ENCODE measurements at places on chromosomes 6 and 20.
A peak's percentile ranks its signal among the peaks of the same experiment; 100 is the strongest.

DNA sequence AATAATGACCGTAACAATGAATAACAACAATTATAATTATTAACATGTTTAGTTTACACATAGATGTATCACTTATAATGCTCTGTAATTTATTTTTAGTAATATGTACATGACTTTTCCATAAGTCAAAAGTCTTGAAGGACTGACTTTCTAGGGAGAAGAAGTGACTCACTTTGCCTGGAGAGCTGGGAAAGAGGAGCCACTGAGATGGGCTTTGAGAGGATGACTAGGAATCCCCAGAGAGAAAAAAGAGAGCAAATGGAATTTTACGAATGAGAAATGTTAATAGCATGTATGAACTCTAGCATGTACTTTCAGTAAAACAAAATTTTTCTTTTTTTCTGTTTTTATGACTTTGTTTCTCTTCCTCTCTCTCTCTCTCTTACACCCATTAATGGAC is 67.8 kb upstream of the RALY start:
- no peak for DNase-seq

DNA sequence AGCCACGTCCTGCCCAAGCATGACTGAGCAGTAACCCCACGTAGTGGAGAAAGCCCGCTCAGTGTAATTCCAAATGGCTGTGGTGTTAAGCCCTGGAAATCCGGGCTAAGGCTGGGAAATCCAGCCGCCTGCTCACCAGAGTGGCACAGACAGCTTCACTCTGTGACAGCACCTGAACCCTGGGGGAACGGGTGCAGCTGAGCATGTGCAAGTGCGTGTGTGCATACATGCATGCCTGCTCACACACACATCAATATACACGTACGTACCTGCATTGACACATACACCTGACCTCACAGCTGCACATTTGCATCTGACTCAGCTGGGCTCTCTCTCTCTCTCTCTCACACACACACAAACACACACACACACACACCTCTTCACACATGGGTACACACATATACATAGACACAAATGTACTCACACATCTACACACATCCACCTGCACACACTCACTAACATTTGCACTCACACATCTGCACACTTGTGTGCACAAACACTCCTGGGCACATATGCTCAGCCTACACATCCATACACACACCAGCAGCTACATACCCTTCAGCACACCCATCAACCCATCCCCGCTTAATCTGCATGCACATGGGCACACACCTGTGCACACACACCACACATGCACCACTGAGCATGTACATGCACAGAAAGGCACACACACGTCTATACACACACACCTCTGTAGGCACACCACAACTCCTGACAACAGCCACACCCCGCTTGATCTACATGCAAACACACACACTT is 114.1 kb downstream of the GRM4 start:
- no peak for DNase-seq

DNA sequence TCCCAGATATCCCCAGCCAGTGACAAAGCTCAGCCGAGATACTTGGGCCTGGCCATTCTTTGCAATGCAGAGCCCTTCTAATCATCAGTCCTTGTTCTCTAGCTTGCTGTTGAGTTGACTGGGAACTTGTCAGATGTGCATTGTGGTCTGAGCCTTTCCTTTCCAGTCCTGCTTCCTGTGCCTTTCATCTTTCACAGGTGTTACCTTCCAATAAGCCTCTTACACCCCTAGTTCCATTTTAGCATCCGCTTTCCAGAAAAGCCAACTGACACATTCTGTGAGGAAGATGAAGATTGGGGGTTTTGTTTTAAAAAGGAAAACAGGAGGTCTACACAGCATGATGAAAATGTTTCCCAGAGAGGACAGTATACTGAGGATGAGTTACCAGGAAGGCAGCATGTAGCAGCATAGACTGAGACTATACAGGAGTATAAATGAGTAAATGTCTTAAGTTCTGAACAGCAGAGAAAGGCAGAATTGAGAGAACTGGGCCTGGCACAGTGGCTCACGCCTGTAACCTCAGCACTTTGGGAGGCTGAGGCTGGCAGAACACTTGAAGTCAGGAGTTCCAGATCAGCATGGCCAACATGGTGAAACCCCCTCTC is 5.6 kb upstream of the CEP85L start:
- DNase-seq = no peak

DNA sequence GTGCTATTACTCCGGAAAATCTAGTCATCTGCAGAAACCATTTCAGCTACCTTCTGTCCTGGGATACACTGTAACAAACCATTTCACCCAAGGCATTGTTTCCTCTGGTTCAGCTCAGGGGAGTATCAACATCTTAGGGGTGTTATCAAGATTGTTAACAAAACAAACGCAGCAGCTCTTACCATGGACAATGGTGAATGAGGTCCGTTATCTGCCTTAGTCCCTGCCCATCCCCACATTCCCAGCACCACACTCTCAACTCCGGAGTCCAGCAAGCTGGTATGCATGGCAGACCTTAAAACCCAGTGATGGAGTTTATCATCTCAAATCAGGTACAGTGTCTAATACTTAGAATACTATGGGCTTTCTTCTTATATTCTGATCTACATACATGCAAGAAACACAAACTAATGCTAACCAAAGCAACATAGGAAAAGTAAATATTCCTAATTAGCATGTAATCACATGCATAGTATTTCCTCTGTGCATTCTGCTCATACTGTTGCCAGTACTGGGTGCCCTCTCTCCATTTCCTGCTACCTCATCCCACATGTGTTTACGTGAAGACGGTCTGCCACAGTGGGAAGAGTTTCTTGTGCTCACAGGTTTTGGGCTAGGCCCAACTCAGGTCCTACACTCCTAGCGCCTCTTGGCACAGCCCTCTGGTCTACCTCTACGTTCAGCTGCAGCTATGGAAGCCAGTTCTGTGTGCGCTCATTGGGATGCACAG is 123.9 kb downstream of the DTNBP1 start:
- no peak for DNase-seq

DNA sequence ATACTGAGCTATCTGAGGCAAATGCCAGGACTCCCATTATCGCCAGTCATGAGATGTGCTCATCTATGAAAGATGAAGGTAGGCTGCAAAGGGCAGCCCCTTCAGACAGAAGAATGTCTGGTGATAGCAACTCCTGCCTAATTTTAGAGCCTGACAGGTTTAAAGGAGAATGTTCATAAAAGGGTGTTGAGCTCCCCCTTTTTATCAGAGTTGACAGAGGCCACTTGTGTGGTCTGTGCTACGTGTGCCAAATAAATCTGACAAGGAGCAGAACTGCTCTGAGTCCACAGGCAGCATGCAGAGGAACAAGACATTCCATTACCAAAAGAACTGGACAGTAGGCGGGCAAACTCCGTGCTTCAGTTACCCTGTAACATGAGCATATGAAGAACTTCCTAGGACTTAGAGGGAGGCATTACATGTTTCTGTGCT is 101.8 kb downstream of the PREP start:
- no peak for DNase-seq

GRCh38 chr20:9989066-9989724 is 45.6 kb upstream of the ANKEF1 start:
- peak; percentile 2 for DNase-seq

GRCh38 chr6:104585646-104586045 is 274.1 kb downstream of the HACE1 start:
- no peak for DNase-seq

- no peak for DNase-seq
Measured at GRCh38 chr6:37006793-37007339, 1.4 kb downstream of the FGD2 start.

DNA sequence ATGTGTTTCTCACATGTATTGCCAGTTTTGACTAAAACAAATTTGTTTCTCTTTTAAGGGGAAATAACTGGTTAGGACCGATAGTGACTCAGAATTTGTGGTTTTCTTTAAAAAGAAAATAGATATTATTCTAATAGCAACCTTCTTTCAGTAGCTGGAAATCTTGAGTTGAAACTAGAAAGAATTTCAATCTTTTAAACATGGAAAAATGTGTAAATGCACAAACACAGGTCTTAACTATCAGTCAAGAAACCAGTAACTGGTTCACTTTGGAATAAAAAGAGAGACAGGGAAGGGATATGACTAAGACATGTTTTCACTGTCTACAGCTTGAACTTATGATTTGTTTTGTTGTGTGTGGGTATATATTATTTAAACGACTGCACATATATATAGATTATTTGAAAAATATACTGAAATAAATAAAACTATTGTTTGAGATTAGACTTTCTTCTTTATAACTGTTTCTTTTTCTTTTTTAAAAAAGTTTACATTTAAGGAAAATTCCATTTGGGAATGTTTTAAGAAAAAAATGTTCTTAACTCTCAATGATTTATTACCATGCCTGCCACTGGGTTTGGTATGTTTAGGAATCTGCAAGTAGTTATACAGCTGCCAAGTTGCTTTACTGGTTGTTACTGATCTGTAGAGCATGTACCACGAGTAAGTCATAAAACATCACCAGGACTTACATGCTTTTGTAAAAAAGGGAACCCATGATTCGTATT is 753.3 kb upstream of the MARCKS start:
- no peak for DNase-seq

DNA sequence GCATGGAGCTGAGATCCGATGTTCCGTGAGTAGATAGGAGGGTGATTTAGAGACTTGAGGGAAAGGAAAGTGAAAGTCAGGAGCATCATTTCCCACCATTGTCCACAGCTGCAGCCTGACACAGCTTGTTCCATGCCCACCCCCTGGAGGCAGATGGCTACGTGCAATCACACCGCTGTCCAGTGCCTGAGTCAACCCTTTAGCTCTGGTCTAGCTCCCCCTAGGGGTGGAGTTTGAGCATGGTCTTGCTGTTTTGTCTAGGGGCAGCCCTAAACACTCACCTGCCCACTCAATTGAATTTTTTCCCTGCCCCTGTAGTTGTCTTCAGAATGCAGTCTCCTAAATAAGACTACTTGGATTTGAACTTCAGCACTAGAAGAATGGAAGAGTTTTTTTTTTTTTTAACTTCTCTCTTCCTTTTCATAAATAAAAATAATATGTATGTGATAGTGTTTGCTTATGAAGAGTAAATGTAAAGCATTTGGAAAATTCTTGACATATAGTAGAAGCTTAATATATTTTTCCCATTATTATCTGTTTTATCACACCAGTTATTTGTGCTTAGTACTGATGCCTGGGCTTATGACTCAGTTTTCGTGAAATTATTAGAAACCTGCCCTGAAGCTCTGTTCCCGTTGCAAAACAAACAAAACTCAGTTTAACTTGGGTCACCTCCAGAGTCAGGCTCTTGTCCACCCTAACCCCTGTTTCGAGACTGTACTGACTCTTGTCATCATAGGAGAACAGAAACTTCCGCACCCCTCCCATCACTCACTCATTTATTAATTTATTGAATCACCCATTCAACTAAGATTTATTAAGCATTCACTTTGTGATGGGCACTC is 814.8 kb downstream of the MAFB start:
- no peak for DNase-seq

- no peak for DNase-seq
Measured at GRCh38 chr20:25549843-25550477, 35.4 kb downstream of the NINL start.

GRCh38 chr20:61288331-61288784 is 36.3 kb downstream of the CDH4 start:
- no peak for DNase-seq

DNA sequence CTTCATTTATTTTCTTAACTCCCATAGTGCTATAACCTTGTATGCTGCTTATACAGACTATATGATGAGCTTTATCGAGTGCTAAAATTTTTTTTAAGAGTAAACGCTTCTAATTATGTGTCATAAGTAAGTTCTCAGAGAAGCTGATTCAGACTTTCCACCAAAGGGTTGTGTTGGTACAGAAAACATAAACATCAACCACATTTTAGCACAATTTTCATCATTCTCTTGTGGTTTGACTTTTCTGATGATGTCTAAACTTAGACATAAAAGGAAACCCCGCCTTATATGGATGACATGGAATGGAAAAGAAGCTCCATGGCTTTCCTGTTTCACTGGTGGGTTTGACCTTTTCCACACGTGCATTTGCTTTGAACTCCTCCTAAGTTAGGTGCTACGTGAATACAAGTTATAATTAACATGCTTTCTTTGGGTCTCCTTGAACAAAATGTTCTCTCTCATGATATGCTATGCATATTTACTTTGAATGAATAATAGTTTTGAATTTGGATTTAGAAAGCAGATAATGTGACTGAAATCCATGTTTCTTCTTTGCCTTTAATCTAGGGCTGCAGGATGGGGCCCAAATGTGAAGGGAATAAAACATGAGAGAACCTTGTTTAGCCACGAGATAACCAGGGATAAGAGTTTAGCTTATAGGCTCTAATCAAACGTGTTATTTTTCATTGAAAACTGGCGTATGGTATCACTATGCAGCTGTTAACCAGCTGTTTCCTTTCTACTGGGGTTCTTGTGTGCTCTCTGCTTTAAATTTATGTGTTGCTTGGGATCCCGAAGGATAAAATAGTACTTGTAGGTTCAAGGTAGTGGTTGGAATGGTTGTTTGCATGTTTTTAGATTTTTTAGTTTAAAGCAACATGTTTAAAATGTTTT is 127.1 kb upstream of the AHI1 start:
- DNase-seq = peak; percentile 31

DNA sequence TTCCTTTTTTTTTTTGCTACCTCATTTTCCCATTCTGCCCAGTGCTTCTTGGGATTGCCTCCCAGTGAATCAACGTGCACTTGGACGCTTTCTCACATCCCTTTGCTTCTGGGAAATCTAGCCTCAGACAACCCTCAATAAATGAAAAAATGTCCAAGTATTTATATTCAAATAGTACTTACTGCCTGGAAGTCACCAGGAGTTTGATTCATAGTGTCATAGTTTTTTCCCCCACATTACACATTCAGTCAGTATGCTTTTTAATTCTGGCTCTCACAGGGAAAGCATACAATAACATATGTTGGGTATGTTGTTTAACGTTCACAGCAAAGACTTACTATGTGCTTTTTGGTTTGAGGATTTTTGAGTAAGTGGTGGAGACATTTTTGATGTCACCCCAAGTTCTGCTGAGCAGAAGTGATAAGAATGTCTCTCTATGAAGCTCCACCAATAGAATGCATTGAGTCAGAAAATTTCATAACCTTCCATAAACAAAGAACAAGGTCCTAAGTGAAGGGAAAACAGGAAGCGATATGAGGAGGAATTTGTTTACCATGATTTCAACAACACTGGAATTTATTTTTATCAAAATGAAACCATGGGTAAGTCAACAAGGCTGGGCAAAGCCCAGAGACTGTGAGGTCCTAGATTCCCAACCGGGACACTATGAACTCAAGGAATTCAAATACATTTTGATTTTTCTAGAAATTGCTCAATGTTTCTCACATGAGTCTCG is 301.2 kb upstream of the BMP2 start:
- no peak for DNase-seq

DNA sequence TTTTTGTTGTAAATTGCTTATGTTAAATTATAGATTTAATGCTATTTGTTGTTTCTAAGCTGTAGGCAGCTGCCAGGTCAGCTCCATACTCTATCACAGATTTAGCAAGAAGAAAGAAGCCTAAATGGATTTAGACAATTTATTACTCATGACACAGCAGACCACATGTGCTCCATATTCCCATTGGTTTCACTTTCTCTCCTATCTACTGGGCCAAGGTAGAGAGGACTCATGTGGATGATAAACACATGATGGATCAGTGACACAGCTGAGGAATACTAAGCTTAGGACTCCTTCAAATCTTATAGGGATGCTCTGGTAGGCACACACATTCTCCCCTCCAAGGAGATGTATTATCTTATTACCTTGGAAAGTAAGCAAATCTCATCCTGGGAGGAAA is 553.0 kb upstream of the ADGRB3 start:
- no peak for DNase-seq
